Upper lobe of left lung (tissue), 6 donors: ENCODE measurements at places on chromosomes 6 and 20. TPM values are rescaled to one million over a fixed set of nuclear protein-coding genes. Genes with fewer than 3 reads are reported as not detected.

DNA sequence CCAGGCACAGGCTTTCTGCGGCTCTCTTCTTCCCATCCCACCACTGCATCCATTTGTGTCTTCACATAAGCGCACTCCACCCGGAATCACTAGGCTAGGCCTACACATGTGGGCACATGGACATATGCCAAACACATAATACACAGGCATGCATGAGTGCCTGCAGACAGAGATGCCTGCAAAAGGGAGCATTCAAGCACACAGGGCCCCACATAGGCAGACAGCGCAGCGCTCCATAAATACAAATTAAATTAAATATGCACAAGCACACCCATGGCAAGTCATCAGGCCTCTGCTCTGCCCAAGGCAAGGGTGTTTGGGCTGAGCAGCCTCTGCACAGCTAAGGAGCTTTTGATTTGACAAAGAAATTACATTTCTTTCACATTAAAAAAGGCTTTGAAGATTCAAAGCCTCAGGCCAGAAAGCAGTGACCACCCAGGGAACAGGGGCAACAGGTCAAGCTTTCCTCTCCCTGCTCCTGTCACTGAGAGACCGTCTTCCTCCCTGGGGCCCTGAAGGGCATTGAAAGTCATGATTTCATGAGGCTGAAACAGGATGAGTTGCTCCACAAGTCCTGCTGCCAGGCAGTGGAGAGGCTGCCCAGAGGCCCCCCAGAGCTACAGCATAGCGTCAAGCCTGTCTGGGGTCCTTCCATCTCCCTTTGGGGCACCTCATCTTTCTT lies 134.2 kb upstream of the LRFN2 start:
- DNase-seq: no peak

DNA sequence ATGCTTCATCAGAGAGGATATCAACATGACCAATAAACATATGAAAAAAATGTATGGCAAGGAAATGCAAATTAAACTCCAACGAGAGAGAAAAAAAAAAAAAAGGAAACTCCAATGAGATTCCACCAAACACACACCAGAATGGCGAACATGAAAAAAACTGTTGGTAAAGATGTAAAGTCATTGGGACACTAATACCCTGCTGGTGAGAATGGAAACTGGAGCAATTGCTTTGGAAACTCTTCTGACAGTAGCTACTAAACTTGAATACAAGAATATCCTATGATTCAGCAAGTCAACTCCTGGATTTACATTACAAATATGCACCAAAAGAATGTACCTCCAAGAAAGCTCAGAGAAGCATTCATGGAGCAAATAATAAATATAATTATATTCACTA lies 260.7 kb upstream of the ECI2 start:
- DNase-seq: no peak

- DNase-seq: no peak
Measured at GRCh38 chr6:118548136-118548535, at the start of gene PLN. TSS of gene PLN (plus strand) at chr6:118548296. CDS start at chr6:118558922, 10,626 bp downstream.

DNA sequence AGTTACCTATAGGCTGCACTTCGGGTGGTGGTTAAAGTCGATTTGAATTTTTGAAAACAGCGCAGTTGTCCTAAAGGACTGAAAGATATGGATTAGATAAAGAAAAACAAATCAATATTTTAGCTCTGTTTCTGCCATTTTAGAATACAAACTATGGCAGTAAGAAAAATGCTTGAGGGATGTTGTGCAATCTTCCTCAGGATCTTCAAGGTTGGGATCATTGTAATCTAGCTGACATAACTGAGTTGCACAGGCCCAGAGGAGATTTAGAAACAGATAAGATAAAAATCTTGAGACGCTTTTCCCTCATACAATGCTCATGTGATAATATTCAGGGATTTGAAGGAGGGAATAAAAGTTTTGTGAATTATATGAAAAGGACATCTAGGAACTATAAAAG lies 926 bp downstream of the PEX3 start:
- no peak for DNase-seq

- no peak for DNase-seq
Measured at GRCh38 chr6:11632231-11632630, 94.7 kb downstream of the TMEM170B start.

- DNase-seq: no peak
Measured at GRCh38 chr20:15654208-15654649, 919.0 kb downstream of the KIF16B start.

DNA sequence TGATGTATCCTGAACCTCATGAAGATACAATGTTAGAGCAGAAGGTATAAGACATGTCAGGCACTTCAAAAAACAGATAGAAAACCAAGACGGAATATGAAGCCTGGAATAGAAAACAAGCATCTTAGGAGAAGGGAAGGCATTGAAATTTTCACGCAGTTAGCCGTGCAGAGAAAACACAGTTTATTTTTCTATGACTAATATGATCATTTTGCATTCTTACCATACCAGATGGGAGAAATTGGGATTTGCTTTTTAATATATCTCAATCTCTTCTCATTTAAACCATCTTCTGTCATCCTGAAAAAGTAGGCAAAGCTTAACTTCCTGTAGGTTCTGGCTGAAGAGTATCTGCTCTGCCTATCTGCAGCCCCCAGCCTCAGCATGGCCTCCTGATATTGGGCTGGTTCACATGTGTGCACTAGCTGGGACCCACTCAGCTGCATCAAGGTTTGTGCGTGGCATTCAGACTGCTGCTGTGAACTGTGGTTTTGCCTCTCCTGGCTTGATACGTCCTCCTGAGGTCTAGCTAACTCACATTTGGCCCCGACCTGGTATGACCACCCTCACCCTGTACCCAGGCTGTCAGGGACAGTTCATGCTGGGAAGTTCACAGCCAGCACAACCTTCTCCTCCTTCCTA lies 392.5 kb upstream of the SASH1 start:
- no peak for DNase-seq

GRCh38 chr6:105178110-105178509 lies 1.7 kb downstream of the POPDC3 start:
- no peak for DNase-seq

GRCh38 chr6:142860498-142860897 lies 84.5 kb downstream of the HIVEP2 start:
- DNase-seq: no peak

GRCh38 chr6:157896932-157897331 lies 73.9 kb downstream of the SNX9 start:
- no peak for DNase-seq

GRCh38 chr6:41367700-41368099 lies 32.3 kb downstream of the NCR2 start:
- no peak for DNase-seq

GRCh38 chr6:148855744-148856143 lies 108.9 kb downstream of the UST start:
- DNase-seq: no peak

DNA sequence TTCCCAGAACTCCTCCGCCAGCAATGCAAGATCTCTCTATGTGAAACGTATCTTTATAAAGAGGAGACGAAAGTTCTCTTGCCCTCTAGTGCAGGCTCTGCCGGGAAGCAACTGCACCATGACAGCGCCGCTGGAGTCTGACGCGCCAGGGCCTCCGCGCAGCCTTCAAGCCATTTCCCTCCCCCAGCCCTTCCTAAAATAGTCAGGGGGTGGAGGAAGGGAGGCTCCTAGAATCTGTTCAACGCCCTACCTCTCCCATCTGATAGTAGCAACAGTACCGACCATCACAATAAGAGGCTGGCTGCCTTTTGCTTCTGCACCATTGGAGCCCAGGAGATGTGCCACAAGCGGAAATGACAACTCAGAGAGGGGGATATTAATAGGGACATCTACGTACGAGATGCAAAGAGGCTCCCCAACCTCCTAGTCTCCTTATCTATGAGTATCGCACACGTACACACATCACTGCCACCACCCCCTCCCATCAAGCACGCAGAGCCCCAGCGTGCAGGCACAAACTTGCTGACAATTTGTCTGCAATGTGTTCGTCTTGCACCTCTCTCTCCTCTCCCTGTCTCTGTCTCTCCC lies 1.0 kb downstream of the SYNE1 start:
- DNase-seq: peak; percentile 74

DNA sequence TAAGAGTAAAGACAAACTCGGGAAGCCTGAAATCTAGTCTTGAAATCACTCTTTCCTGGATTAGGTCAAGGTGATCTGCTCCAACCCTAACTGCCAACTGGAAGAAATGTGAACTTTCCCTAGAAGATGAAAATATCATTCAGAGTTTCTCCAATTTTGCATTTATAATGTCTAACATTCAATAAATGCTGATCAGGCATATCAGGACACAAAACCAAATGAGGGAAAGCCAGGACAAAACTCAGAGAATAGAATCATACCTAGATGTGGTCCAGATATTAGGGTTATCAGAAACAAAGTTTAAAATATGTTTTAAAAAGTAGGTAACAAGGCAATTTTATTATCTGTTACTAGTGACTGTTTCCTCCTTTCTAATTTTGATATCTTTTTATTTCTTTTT lies 335.5 kb upstream of the MAP3K7 start:
- DNase-seq: no peak

DNA sequence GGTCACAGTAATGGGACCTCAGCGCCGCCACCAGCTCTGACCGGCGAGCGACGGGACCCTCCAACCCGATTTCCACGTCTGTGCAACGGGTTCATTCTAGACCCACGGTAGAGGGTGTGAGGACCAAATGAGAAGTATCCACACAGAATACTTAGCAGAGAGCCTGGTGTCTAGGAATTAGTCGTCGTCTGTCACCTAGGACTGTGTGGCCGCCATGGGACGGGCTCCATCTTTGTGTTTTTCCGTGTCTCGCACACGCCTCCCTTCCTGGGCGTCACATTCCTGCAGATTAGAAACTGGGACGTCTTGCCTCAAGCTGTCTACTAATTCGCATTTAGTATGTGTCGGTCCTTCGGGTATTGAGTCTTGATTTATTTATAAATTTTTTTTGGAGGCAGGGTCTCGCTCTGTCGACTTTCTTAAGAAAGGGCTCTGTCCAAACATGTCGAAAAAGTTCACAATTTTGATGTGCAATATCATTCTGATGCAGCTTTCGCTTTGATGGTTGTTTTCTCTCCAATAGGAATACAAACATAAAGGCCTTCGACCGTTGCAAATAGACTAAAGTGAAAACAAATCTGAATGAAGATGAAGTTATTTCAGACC lies 563 bp downstream of the MGME1 start:
- peak; percentile 48 for DNase-seq

DNA sequence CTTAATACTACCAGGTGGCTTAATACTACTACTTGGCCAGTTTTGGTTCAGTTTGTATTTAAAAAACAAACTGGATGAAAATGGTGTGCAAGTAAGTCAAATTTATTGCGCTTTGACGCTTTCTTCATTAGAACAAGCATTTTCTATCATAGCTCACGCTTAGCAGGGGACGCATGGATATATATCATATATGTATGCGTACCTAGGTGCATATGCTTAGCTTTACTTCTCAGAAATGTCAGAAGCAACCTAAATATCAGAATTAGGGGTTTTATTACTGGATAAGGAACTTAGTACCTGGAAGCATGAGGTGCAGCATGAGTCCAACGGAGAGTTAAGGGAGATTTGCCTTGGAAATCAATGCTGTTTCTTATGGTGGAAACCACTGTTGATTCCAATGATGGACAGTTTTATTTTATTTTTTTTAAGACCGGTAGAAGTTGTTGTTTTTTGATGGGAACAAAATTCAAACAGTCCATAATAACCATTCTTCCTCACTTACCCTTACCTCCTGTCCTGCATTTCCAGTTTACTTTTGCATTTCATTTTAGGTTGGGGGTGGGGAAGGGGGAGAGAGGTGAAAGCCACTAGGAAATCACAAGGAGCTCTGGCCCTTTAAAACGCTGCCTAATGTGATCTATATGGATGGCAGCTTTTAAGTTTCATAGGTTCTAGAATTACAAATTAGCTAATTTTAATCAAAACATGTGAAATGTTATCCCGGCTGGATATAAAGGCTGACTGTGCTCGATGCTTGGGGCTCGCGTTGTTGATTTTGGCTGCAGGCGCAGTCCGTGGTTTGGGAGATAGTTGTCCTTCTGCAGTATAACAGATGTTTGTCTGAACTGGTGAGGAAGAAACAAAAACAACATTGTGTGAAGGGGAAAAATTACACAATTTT lies 2.1 kb downstream of the SOBP start:
- DNase-seq: no peak

GRCh38 chr6:87514831-87515230 lies 42.1 kb downstream of the SLC35A1 start:
- no peak for DNase-seq

The KCNK15 gene
- total RNA-seq: 2.0 TPM
